CD8-positive, alpha-beta T cell (primary cell): ENCODE measurements at places on chromosomes 7 and 10. TPM values are rescaled to one million over a fixed set of nuclear protein-coding genes. Genes with fewer than 3 reads are reported as not detected.

Gene ARHGAP19
- total RNA-seq: 6.4 TPM

Gene NANOS1
- total RNA-seq: 0.50 TPM

Gene STX1A
- total RNA-seq: 20.8 TPM

Gene FEZF1
- not detected for total RNA-seq

Gene ZNF37A
- 12.4 TPM for total RNA-seq
